ENCODE measurements at places on chromosomes 4 and X.

GRCh38 chr4:86967073-86967472 is 32.3 kb downstream of the AFF1 start:
- DNase-seq, result no peak

DNA sequence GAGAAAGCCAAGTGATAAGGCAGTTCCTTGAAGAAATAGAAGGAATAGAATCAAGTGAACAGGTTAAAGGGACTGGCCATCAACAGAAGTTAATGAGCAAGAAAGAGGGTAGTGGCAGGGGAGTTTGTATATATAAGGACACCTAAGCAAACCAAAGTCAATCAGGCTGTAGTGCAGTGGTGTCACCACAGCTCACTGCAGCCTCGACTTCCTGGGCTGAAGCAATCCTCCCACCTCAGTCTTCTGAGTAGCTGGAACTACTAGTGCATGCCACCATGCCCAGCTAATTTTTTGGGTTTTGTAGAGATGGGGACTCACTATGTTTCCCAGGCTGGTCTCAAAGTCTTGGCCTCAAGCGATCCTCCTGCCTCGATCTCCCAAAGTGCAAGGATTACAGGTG is 15.9 kb downstream of the ACOT9 start:
- no peak for DNase-seq

DNA sequence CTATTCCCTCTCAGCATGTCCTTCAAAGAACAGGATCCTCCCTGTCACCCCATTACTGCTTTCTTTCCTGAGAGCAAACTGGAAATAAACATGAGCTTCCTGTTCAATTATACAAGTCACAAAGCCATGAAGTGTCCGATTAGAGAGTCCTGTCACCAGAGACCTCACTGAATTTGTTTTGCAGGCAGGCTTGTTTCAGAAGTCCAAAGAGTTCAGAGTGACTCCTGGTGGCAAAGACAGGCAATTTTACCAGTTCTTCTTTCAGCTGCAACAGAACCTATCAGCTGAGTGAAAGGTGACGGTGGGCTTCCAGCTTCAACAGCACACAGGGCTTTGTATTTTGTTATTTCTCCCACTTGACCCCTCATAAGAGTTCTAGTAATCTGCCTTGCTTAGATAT is 6.4 kb downstream of the ELK1 start:
- no peak for DNase-seq

- DNase-seq, result no peak
These were observed 143.5 kb downstream of the TSPAN5 start for GRCh38 chr4:98514741-98515469.
